ENCODE measurements at places on chromosomes 5 and 9.

- no peak for DNase-seq
Observed at GRCh38 chr5:104325356-104325755, 762.8 kb upstream of the NUDT12 start.

DNA sequence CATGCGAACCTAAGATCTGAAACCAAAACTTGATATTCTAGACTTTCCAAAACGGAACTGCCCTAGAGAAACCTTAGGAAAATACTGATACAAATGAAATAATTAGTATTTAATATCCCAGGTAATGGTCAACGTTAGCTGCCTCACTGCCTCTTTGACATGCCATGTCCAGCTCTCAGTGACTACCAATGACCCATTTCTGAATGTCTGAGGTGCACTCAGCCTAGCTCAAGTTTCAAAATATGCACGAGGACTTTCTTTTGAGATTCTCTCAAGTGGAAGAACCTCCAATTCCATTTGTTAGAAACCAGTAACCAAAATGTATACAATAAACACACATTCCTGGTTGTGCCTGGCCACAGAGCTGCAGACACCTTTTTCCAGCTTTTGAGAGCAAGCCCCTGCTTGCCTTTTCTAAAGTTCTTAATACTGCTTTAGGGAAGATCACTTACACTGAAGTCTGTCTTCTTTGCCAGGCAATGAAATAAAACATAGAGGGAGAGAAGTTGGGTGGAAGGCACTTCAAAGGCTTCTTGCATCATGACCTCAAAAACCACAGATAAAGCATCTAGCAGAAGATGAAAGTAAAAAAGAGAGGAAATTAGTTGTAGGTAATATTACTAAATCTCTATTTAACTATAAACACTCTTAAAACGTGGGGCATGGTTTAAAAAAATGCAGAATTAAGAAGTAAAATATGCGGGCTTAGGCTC lies 87.9 kb downstream of the MRPS27 start:
- DNase-seq, result no peak

DNA sequence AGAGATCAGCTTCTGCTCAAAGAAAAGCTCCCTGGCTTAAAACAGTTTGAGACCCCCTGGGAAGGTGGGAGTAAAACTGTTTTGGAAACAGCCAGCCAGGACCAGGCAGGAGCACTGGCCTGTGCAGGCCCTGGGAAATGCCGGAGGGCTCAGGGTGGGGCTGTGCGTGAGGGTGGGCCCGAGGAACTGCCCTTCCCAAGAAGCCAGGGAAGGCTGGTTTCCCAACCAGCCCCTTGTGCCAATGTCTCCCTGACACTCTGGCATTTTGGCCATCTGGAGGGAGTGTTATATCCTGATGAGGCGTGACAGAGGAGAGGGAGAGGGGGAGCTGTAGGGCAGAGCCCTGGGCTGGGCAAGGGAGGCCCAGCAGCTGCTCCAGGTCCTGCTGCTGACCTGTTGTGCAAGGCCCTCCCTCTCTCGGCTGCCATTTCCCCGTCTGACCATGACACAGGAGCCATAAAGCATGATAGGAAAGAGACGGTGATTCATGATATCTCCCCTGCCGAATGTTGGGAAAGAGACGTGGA lies 16.1 kb downstream of the OLFML2A start:
- no peak for DNase-seq

DNA sequence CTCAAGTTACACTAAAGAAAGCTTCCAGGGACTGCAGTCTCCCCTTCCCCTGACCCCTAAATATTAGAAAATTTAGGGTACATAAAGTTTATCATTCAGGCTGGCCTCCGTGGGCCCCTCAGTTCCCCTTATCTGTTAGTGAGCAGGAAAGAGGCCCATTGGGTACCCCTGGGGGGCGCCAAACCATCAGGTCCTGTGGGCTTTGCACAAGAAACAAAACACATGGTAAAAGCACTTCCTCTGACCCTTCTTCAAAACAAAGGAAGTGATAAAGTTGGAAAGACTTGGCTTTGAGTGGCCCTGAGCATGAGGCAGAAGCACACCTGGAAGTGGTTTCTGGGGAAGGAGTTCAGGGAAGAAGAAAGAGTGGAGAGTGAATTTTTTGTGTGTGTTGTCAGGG lies 213.0 kb downstream of the SMARCA2 start:
- no peak for DNase-seq

- DNase-seq, result no peak
Observed at GRCh38 chr9:135154050-135154615, 66.7 kb downstream of the OLFM1 start.

GRCh38 chr5:173736923-173737412 lies 120.5 kb upstream of the BOD1 start:
- DNase-seq, result no peak

DNA sequence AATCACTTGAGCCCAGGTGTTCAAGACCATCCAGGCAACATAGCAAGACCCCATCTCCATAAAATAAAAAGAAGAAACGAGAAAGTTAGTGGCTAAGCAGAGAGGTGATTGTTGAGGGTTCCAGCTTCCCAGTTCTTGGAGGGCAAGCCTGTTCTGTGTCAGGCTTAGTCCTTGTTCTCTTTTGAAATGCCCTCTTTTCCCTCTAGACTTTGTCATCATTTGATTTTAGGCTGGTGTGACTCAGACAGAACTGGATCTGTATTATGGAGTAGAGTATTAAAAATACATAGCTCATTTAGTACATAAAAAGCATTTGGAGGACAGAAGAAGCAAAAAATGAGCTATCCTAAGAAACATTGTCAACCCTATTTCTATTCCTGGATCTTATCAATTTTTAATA lies 159.4 kb downstream of the CD180 start:
- no peak for DNase-seq

- DNase-seq, result no peak
Observed at GRCh38 chr9:30579810-30580209, 1804.6 kb upstream of the ACO1 start.

DNA sequence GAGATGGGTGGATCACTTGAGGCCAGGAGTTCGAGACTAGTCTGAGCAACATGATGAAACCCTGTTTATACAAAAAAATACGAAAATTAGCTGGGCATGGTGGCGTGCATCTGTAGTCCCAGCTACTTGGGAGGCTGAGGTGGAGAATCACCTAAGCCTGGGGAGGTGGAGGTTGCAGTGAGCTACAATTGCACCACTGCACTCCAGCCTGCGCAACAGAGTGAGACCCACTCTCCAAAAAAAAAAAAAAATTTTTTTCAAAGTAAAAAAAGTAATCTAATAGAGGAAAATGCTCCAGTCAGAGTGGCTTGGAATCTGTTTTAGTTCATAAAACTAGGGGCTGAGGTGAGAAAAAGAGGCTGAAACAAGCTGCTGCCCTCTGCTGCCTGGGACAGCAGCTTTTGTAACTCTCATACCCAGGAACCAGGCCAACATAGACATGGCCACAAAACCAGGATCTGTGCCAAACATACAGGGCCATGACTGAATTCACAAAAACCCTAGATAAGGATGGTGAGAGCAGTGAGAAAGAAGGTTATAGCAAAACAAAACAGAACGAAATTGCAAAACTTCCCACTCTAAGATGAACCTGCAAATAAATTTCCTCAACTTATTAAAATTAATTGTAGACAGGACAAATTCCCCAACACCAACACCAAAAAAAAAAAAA lies 13.1 kb upstream of the DCAF12 start:
- peak; percentile 68 for DNase-seq

- no peak for DNase-seq
Observed at GRCh38 chr5:125536582-125536981, 790.1 kb upstream of the ZNF608 start.

GRCh38 chr5:123037104-123037418 lies 536 bp upstream of the PPIC start:
- peak; percentile 2 for DNase-seq

- peak; percentile 54 for DNase-seq
Observed at GRCh38 chr9:136552117-136552703, 6.4 kb upstream of the NOTCH1 start.

GRCh38 chr5:127564002-127564769 lies 46.7 kb downstream of the PRRC1 start:
- DNase-seq, result peak; percentile 65

GRCh38 chr5:52709167-52709925 lies 78.4 kb upstream of the ITGA1 start:
- DNase-seq, result no peak

- DNase-seq, result no peak
Observed at GRCh38 chr9:114117996-114118830, 19.1 kb upstream of the KIF12 start.

DNA sequence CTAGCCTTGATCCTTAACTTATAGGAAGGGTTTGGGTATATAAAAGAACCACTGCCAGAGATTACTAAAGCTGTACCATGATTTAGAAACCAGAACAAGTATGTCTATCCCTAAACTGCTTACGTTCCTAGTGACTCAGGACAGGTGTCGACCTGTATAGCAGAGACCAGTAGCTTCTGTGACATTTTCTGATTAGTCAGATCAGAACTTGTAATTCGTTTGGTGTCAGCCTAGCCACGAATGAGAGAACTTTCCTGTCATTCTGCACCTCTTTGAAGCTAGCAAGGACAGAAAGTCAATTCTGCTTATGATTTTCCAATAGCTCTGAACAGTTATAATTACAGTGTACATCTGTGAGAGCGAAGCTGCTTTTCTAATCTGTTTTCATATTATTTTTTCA lies 39.5 kb downstream of the PRKACG start:
- no peak for DNase-seq

DNA sequence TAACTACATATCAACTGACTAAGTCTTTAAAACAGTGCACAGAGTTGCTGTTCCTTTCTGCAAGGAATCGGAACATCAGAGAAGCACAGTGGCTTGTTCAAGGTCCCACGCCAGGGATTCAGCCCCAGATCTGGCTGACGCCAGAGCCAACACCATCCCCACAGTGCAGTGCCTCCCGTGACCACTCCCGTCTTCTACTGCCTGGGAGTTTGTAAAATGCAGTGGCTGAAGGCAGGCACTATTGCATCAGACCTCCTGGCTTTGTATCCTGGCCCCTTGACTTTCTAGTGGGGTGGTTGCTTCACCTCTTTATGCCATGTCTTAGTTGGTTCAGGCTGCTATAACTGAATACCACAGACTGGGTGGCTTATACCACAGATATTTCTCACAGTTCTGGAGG lies 131.0 kb downstream of the NSG2 start:
- no peak for DNase-seq

DNA sequence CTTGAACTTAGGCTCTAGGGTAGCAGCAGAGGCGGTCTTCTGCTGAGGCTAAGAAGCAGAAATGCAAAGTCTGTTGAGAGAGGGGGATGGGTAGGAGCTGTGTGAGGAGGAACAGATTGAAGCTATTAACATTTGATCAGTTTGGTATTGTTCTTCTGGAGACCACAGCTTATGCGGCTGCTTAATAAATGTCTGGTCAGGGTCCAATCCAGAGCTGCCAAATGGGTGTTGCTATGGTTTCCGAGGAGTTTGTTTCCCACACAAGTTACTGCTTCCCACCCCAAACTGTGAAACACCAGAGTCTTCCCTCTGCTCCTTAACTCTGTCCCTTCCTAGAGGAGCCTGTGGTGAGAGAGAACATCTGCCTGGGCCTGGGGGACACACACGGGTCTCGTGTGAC lies 142.2 kb upstream of the KLF4 start:
- peak; percentile 68 for DNase-seq

DNA sequence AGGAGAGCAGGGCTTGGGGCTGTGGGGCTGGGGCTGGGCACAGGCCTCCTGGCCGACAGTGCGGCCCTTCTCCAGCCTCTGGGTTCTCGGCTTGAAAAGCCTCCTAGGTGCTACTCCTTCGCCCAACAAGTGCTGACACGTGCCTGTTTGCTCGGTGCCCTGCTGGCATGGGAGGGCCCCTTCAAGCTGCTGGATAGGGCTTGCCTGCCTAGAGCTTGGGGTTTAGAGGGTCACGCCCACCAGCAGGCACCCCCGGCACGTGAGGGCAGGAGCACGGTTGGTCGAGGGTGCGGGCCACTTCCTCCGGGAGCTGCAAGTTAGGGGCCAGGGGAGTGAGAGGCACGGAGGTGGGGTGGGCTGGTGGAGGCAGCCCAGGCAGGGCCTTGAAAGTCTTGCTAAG lies 106.2 kb downstream of the RXRA start:
- no peak for DNase-seq

DNA sequence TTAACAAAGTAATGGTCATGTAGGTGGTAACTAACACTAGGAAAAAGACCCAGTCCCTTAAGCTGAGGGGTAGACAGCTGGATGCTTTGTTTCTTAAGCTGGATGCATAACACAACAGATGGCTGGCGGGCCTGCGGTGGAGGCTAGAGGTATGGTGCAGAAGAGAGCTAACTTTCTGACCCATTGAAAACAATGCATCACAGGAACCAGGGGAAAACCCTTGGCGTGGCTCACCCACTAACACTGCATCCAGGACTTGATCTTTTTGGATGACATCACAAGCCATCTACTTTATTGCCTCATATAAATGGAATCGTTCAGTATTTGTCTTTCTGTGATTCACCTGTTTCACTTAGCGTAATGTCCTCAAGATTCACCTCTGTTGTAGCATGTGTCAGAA lies 138.7 kb downstream of the AUH start:
- DNase-seq, result no peak

DNA sequence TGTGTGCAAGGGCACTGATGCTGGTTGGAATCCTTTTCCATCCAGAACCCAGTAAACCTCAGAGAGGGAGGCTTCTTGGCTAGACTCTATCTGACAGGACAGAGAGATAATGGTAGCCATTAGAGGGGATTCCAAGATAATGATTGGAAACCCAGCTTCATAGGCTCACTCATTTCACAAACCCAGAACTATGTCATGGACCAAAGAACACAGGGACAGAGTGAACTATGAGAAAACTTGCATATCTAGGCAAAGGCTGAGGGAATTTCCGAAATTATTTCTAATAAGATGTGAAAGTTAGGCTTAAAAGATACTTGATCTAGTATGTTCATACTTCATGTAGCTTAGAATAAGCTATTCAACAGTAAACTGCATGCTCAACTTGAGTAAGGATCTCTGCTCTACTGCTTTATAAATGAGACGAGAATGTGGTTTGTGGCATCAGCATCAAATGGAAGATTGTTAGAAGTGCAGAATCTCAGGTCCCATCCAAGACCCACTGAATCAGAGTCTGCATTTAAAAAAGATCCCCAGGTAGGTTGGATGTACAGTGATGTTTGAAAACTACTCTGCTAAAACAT lies 261.4 kb downstream of the DMRT2 start:
- DNase-seq, result no peak

GRCh38 chr5:155504606-155505005 lies 491.1 kb downstream of the KIF4B start:
- no peak for DNase-seq

Data from fibroblast of the conjunctiva (primary cell).